Foreskin keratinocyte (primary cell): ENCODE measurements at places on chromosomes 6 and 20. TPM values are rescaled to one million over a fixed set of nuclear protein-coding genes. Genes with fewer than 3 reads are reported as not detected.

The SLC22A3 gene
- total RNA-seq, result 2.1 and 2.2 TPM in 2 replicates

The VPS52 gene
- total RNA-seq, result 31.4 and 32.1 TPM in 2 replicates

The HLA-DMB gene
- total RNA-seq, result 0.92 TPM in 1 of 2 replicates, not detected in the other

The HEY2 gene
- not detected in 2 replicates for total RNA-seq

The ETV7 gene
- total RNA-seq, result 1.3 and 1.6 TPM in 2 replicates

The SUMO4 gene
- total RNA-seq, result 0.44 and 0.56 TPM in 2 replicates

The SLC35B2 gene
- 76.7 and 77.0 TPM in 2 replicates for total RNA-seq

The CFAP61 gene
- not detected in 2 replicates for total RNA-seq

The OPN5 gene
- not detected in 2 replicates for total RNA-seq

The WFDC11 gene
- not detected in 2 replicates for total RNA-seq

The FHL5 gene
- not detected in 2 replicates for total RNA-seq

The CCN5 gene
- not detected in 2 replicates for total RNA-seq

The FAM209B gene
- 0.53 and 0.71 TPM in 2 replicates for total RNA-seq

The CEP57L1 gene
- 23.5 and 23.7 TPM in 2 replicates for total RNA-seq

The LTA gene
- total RNA-seq, result not detected in 2 replicates

The SDC4 gene
- total RNA-seq, result 169 and 187 TPM in 2 replicates

The ZSCAN31 gene
- 2.3 TPM in 2 replicates for total RNA-seq
